ENCODE measurements at places on chromosomes 6 and 20. TPM values are rescaled to one million over a fixed set of nuclear protein-coding genes. Genes with fewer than 3 reads are reported as not detected.

DNA sequence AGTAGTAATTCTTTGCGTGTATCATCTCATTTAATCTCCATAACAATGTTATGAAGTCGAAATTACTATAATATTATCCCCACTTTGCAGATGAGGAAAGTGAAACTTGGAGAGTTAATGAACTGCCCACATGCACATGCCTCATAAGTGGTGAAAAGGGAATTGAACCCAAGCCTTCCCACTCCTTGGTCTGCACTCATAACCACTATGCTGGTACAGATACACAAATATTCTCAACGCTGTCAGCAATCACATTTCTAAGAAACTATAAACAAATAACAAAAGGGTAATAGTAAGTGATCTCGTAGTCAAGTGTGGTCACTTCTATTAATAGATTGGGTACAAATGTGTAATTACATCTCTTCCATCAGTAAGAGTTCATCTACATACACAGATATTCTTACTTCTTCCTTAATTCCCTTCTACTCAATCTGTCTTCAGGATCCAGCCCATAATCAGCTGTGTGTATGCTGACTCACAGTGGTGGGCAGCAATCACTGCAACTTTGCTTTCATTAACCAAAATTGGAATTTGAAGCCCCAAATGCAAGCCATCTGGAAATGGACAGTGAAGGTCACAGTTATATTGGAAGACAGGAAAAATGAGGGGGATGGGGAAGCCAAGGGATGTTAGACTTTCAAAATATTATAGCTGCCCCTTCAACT, 6.6 kb downstream of the PRSS35 start:
- no peak for DNase-seq
- H3K27ac ChIP-seq, result no peak overlapping the region
- H3K36me3 ChIP-seq, result no peaks in the 10 kb centered on the region
- H3K4me3 ChIP-seq, result no peak overlapping the region
- H3K27me3 ChIP-seq, result no peaks in the 10 kb centered on the region
- no peaks in the 10 kb centered on the region for H3K4me1 ChIP-seq

DNA sequence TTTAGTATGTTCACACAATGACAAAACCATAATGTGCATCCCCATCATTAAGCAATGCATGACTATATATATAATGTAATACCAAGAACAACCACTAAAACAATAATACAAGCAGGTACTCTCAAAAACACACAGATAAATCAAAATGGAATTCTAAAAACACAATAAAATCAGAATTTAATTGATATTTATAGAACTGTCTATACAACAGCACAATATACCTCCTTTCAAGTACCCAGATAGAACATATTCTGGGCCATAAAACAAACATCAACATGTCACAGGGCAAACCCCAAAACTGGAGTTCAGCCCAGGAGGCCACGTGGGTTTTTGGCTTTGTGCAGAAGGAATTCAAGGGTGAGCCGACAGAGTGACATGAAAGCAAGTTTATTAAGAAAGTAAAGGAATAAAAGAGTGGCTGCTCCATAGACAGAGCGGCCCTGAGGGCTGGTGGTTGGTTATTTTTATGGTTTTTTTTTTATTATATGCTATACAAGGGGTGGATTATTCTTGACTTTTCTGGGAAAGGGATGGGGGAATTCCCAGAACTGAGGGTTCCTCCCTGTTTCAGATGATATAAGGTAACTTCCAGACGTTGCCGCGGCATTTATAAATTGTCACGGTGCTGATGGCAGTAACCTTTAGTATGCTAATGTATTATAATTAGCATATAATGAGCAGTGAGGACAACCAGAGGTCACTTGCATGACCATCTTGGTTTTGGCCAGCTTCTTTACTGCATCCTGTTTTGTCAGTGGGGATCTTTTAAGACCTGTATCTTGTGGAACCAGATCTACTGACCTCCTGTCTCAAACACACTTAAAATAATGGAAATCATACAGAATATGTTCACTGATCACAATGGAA, 5.6 kb downstream of the RAB23 start:
- no peaks in the 10 kb centered on the region for H3K4me1 ChIP-seq
- no peak for DNase-seq
- no peaks in the 10 kb centered on the region for H3K36me3 ChIP-seq
- H3K27ac ChIP-seq, result no peak overlapping the region
- H3K4me3 ChIP-seq, result no peak overlapping the region
- H3K27me3 ChIP-seq, result no peaks in the 10 kb centered on the region

- no peak overlapping the region for H3K4me3 ChIP-seq
- H3K27ac ChIP-seq, result peak overlapping the region; percentile 35
- no peaks in the 10 kb centered on the region for H3K4me1 ChIP-seq
- no peaks in the 10 kb centered on the region for H3K36me3 ChIP-seq
- DNase-seq, result no peak
These were observed 33.8 kb upstream of the E2F3 start for GRCh38 chr6:20367743-20368485.

GRCh38 chr6:106973836-106974335, 643 bp downstream of the CD24 start:
- H3K27ac ChIP-seq, result peak overlapping the region; percentile 92
- no peaks in the 10 kb centered on the region for H3K27me3 ChIP-seq
- no peaks in the 10 kb centered on the region for H3K36me3 ChIP-seq
- peak overlapping the region; percentile 86 for H3K4me3 ChIP-seq

WFDC10B gene
- not detected for total RNA-seq
